Ecto neural progenitor cell (in vitro differentiated cells): ENCODE measurements at places on chromosomes 7 and 10.

DNA sequence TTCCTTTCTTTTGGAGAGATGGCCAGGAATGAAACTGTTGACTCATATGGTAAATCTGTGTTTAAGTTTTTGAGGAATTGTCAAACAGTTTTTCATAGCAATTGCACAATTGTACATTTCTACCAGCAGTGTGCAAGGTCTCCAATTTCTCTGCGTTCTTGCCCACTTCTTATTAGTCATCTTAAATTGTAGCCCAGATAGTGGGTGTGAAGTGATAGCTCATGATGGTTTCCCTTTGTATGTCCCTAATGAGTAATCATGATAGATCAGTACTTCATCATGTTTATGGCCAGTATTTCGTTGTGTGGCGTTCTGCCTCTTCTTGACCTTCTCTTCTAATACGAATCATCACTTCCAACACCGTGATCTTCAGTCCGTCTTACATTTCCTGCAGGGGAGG is 136.3 kb downstream of the DOCK1 start:
- DNase-seq = no peak

DNA sequence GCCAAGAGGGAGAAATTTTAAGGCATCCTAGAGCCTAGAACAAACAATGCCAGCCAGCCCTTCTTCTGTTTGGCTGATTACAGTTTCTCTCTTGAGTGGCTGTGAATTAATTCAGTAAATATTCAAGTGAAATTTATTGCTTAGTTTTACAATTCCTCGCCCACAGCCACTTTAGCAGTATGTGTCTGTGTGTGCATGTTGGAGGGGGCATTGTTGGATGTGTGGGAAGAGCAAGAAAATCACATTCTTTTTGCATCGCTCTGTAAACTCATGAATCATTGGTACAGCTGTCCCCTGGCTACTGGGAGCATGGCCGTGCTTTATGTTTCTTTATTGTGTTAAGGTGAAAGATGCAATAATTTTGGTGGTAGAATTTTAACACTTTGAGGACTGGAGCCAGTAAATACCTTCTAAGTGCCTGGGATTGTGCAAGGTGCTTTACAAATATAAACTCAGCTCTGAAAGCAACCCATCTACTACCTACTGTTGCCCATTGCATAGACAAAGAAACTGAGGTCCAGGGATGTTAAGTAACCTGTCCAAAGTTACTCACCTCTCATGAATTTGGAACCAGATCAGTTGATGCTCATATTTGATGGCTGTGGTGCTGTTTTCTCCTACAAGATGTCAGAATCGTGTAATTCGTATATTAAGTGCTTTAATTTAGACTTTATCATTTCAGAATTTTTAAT is 89.9 kb upstream of the BTBD16 start:
- no peak for DNase-seq

GRCh38 chr7:140653319-140654108 is 12.9 kb upstream of the DENND2A start:
- DNase-seq = peak; percentile 73

DNA sequence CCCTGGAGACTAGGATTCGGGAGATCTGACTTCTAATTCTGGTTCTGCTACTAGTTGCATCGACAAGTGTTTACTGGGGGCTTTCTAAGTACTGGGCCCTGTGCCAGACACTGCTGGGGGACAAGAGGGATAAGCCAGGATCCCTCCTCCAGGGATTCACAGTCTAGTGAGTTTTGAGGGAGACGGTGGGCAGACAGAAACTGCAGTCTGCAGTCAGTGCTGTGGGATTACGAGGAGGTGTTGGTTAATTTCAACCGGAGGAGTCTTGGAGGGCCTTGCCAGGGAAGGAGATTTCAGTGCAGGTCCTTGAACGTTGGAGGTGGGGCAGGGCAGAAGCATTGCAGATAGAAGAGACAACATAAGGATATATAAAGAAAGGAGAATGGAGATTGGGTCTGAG is 3.5 kb upstream of the KCNH2 start:
- no peak for DNase-seq

DNA sequence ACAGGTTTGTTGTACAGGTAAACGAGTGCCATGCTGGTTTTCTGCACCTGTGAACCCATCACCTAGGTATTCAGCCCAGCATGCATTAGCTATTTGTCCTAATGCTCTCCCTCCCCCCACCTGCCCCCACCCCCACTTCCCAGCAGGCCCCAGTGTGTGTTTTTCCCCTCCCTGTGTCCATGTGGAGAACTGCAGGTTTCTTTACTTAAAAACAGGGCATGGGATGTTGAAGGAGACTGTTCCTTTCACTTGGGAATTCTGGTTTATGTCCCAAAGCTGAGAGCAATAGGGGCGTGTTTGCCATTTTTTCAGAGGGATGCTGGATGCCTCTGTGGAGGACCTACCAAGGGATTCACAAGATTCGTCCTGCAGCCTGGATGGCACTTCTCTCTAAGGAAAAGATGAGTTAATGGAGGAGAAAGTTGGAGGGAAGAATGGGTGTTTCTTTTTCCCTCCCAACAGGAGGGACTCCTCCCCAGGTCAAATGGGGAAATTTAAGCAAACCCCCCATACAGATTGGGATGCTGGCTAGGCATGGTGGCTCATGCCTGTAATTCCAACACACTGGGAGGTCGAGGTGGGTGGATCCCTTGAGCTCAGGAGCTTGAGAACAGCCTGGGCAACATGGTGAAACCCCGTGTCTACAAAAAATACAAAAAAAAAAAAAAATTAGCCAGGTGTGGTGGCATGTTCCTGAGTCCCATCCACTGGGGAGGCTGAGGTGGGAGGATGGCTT is 136.0 kb downstream of the GALNT17 start:
- DNase-seq = no peak

DNA sequence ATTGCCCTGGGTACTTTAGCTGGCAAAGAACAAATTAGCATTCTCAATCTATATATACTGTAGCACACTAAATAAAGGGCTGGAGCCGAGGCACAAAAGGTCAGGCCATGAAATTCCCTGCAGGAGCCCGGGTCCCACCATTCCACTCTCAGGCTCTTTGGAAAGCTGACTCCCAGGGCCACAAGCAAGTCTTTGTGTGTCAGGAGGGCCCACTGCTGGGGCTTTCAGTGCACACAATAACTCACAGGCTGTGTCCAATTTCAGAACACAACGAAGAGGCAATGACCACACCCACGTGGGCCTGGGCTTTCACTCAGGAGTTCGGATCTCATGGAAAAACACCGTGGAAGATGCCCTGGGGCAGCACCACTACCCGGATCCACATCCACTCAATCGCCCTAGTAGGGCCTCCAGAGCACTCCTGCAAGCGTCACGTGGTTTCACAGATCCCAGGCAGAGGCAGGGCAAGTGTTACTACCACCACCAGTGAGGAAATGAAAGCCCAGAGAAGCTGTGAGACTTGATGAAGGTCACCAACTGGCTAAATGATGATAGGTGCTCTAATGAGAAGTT is 60.3 kb downstream of the COBL start:
- peak; percentile 58 for DNase-seq

- DNase-seq = no peak
Observed at GRCh38 chr10:131134001-131134576, 177.4 kb downstream of the TCERG1L start.

DNA sequence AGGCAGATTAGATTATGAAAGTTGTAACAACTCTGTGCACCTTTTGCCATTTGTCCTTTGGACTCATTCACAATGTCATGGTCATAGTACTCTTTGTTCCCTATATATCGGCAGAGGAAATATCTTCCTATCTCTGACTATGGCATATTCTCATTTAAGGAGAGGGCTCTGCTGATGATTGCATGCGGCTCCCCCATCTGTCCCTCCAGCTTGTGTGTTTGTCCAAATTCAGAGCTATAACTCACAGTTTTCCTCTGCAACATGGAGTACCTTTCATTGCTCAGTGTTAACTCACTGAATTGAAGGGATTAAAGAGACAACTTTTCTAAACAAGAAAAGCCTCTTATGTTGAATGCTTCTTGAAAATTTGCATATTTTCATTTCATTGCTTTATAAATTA is 145.5 kb downstream of the OTUD1 start:
- DNase-seq = no peak

DNA sequence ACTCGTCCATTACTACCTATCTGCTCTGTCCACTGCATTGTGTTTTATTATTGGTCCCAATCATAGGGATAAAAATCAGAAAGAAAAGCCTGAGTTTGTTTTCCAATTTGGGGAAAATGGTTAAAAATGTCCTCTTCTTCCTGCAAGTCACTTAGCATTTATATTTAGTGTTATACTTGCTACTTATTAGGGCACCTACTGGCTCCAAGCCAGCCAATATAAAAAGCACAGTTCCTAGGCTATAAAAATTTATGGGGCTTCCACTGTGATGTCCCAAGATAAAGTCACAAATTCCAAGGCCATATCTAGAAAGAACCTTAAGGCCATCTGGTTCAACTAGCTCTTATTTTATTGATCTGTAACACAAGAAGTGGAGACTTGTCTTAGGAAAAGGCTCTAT is 3.2 kb downstream of the SLC35B4 start:
- DNase-seq = no peak

- peak; percentile 45 for DNase-seq
Observed at GRCh38 chr10:78471326-78471722, 437.7 kb downstream of the RPS24 start.

- no peak for DNase-seq
Observed at GRCh38 chr10:71045204-71045809, 156.9 kb upstream of the PCBD1 start.

DNA sequence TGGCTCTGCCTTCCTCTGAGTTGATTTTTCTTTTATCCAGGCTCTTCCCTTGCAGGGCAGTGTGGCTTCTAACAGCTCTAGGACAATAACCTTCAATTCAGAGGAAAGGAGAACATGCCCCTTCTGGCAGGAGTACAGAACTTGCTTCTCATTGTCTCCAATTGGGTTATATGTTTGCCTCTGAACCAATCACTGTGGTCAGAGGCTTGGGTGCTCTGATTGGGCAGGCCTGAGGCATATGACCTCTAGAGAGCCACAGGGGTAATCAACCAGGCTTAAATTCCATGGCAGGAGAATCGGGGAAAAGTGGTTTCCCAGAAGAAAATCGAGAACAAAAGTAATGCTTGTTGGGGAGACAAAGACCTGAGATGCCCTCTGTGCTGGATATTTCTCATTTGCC is 240.0 kb downstream of the REEP3 start:
- DNase-seq = no peak

DNA sequence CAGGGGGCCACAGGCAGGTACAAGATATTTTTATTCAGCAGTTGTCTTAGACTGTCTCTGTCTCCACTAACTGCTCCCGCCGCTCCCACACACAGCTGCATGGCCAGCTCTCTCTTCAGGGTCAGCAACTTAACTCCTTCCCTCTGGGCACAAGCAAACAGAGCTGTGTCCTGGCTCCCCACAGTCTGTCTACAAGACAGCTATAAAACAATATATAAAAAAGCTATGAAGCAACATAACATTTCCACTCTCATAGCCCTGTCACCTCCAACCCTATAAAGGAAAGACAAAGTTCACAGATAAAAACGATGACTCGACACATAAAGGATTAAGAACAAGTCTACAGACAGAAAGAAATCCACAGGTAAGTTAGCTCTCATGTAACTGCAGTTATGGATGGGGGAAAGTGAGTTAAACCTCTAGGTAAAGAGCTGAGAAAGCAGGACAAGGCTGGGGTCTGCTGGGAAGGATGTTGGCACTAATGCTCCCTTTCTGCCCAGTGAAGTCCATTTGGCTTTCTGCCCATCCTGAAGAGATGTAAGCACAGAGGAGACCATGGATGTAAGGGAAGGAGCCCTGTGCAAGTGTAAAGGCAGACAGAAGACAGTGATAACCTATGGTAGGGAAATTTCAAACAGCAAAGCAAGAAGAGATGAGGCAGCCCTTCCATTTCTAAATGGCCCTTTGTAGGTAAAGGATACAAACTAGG is 27.0 kb downstream of the RAPGEF5 start:
- DNase-seq = no peak

GRCh38 chr7:47624689-47625088 is 42.8 kb upstream of the TNS3 start:
- DNase-seq = no peak

DNA sequence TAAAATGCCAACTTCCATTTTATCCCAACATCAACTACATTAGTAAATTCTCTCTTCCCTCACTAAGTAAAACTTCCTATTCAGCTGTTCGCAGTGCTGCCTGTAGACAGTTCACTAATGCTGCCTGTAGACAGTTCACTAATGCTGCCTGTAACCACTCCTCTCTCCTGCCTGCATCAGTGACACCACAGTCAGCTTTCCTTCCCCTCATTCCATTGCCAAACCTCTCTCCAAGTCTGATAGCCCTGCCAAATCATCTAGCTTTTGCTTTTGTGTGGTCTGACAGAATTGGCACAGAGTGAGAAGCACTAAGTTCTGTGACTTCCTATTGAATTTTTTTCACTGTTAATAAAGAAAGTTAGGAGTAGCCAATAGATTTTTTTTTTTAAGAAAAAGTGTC is 43.0 kb upstream of the MACC1 start:
- no peak for DNase-seq

DNA sequence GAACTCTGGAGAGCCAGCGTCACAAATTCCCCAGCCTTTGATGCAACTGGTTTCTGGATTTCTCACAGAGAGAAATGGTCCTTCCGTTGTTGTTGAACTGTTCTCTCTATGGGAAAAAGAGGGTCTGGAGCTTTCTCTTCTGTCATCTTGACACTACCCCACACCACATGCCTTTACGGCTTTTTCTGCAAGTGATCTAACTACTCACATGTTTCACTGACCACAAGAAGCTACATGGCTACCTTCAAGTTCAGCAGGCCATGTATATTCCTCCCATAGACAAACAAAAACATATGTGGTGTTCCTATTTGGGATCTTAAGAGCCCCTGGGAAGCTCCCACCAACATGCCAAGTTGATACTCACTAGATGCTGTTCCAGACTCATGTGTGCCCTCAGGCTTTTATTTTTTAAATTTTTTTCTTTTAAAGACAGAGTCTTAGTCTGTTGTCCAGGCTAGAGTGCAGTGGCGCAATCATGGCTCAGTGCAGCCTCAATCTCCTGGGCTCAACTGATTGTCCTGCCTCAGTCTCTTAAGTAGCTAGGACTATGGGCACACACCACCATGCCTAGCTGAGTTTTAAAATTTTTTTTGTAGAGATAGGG is 72.0 kb downstream of the RNF216 start:
- no peak for DNase-seq

DNA sequence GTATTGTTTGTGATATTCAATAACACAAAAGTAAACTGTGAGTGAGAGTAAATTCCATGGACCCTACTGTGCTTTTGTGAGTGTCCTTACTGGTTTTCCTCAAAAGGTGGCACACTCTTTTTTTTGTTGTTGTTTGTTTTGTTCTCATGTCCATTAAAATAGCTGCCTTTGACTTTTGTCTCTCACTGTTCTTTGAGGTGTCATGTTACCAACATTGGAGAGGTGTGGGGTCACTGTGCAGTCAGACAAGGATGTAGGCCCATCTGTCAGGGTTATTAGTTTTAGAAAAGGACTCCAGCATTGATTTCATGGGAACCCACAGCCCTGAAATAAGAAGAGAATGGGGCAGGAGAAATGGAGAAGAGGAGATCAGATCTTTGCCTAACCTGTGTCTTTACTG is 383.1 kb downstream of the SORCS3 start:
- no peak for DNase-seq

GRCh38 chr10:121873236-121873635 is 54.6 kb downstream of the ATE1 start:
- DNase-seq = no peak

GRCh38 chr10:21926949-21927348 is 76.6 kb downstream of the DNAJC1 start:
- no peak for DNase-seq
